Stimulated activated CD8-positive, alpha-beta memory T cell treated with anti-CD3 and anti-CD28 coated beads, Interleukin-4, amount 100 ng/mL, for 1 hour (primary cell): ENCODE measurements at places on chromosomes 2 and 18.

- DNase-seq, result no peak
Observed at GRCh38 chr18:10755855-10756254, 230.0 kb downstream of the NAPG start.

- DNase-seq, result no peak
Observed at GRCh38 chr18:48841381-48842258, 109.1 kb downstream of the SMAD7 start.

- no peak for DNase-seq
Observed at GRCh38 chr2:44531289-44531688, 169.5 kb downstream of the CAMKMT start.

DNA sequence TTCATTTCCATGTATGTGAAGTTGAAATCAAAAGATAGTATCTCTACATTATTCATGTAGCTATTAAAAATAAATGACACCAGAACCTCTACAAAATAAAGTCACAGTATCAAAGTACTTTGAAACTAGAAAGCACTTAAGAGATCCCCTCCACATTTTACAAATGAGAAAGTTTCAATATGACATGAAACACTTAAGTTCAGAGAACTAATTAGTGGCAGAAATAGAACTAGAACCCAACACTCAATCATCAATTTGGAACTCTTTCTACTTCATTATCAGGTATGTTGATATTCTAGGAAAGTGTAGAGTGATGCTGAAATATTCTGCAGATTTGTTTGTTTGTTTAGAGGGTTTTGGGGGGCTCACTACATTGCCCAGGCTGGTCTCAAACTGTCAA, 145.6 kb downstream of the MEMO1 start:
- no peak for DNase-seq

- DNase-seq, result no peak
Observed at GRCh38 chr2:66255867-66256266, 179.1 kb upstream of the MEIS1 start.

GRCh38 chr2:64166212-64166611, 22.0 kb upstream of the PELI1 start:
- DNase-seq, result no peak

DNA sequence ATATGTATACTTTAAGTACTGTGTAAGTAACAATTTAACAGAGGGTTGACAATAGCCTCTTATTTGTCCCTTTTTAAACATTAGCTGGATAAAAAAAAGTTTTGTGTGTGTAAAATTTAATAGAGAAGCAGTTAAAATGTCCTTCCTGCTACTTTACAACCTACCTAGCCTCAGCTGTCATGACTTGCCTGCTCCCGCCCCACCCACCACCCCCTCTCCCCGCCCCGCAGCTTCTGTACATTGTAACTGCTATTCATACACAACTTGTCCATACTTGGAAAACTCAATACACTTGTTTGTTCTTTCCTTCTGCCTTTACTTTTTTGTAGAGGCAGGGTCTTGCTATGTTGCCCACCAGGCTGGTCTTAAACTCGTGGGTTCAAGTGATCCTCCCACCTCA, 19.5 kb downstream of the RELCH start:
- no peak for DNase-seq

DNA sequence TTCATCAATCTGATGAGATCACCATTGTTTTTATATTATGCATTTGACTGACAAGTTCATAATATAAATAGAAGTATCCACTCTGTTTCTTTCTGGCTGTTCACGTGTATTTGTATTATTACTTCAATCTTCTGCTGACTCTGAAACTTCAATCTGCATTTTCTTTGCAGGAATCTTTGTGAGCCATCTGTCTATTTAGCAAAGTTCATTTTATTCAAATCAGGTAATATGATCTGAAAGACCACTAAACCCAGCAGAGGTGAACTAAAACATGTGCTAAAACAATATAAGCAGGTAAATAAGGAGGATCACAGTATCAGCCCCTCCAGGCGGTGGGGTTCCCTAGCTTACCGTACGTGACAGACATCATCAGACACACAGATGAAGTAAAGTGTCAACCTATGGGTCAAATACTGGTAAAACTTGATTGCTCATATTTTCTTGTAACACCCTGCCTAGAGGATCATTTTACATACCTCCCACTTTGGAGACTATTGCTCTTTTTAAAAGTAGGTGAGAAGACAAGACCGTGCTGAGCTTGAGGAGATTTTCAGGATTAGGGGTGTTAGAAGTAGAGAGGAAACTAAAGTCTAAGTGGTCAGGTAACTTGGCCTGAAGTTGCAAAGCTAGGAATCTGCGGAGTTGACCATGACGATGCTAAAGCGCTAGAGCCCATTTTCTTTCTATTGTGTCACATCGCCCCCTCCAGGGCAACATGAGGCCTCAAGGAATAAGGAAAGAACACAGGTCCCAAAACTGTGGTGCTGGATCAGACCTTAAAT, 9.0 kb downstream of the DTNB start:
- no peak for DNase-seq

GRCh38 chr2:113078350-113078839, 10.6 kb downstream of the IL1F10 start:
- DNase-seq, result no peak

DNA sequence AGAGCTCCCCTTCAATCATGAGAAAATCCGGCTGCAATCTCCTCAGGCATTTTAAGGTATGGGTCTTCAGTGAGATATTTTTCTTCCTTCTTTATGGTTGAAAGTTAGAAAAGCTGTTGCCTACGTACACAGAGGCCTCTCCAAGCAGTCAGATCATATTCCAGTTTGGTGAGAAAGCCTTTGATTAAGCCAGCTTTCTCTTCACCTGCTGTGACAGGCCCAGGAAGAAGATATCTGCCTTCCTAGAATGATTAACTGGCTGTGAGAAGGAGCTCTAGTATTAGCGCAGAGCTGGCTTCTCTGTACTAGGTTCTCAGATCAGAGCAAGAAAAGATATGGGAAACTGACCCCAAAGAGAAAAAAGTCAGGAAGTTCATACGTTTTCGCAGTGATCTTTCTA, 585.0 kb upstream of the CHAC2 start:
- no peak for DNase-seq

DNA sequence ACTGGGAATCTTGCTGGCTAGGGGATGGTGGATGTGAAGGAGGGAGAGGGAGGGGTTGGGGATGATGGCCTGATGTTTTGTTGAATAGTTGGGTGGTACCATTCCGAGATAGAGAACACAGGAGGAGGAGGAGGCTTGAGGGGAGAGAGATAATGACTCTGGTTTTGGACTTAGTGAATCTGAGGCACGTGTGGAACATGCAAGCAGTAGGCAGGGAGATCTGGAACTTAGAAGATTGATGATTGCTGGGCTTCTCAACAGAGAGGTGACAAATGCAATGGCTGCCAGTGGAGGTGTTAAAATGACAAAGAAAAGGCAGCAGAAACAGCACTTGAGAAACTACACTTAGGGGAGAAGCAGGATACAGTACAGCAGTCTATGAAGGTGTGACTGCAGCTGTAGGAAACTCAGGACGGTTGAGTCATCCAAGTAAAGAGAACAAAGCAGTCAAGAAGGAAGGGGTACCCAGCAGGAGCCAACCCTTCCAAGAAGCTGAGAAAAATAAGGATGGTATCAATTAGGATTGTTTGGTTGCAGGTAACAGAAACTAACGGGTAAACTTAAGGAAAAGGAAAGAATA, 221.4 kb upstream of the FBXO11 start:
- DNase-seq, result no peak

DNA sequence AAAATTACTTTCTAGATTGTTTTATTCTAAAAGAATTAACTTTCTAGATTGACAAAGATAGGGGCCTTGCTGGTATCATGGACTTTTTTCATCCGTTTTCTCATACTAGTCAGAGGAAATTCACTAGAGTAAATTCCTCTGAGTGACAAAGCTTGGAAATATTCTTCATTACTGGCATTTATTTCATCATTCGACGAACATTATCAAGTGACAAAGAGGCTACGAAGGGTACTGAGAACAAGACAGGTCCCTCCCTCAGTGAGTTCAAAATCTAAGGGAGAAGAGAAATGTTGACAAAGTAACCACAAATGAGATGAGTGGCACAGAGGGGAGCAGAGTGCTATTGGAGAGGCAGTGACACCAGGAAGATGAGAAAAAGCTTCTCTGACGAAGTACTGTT, 4.3 kb downstream of the EPG5 start:
- no peak for DNase-seq

DNA sequence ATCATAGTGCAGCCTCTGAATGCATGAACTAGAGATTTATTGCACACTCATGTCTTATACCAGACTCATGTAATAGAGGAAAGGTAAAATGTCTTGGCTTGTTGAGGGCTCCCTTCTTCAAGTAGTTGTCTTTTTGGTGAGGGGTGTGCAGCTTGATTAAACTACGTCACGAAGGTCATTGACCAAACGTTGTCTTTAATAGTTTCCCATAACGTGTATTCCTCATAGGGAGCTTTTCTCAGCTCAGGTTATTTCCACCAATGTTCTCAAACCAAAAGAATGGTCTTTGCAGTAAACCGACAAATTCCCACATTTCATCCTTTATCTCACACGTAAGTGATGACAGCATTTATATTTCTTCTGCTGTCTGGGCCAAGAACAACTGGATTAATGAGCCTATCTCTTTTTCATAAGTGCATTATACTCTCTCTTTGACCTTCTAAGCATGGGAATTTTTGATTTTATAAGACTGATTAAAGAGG, 547.7 kb upstream of the ZEB2 start:
- no peak for DNase-seq

DNA sequence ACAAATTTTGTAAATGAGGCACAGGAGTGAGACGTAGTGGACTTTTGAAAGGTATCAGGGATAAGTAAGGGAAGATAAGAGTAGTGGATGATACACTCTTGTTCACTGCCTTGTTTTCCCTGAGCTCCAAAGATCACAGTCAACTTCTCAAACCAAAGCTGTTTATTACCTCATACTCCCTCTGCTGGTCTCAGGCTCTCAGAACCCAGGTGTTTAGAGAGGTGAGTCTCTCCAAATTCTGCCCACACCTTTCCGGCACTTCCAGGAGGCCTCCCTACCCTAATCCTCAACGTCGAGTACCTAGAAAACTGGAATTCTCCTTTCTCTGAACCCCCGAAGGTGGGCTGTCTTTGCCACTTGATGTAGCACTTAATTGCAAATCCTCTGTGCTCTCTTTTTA, 621.1 kb downstream of the BCL11A start:
- DNase-seq, result no peak

DNA sequence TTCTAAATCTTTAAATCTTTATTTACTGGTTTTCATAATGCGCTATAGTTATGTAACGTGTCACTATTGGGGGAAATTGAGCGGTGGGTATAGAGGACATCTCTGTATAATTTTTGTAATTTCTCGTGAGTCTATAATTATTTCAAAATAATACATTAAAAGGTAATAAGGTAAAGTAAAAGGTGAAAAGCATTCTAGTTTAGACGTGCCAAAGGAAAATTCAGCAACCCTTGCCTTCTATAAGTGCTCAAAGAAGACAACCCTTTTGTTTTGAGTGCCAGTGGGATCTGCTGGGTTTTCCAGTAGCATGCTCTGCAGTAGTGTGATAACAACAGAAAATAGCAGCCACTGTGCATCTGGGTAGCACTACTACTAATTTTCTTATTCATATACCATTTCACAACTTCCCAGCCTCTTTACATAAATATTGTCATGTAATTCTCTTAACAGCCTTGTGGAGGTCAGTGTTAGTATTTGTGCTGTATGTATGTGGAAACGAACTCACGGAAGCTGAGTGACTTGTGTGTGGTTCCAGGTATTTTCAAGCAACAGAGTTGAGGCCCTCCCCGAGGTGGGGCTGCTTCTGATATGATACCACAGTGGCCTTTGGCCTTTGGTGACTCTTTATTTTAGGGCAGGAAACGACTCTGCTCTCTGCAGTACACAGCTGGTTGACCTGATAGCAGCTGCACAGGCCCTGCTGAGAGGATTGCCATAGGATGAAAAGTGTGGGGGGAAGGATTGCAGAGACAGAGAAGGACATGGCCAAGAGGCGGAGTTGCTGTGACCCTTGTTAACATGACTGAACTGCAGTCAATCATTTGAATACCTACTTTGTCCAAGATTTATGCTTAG, 104.5 kb downstream of the TDRD15 start:
- DNase-seq, result no peak

DNA sequence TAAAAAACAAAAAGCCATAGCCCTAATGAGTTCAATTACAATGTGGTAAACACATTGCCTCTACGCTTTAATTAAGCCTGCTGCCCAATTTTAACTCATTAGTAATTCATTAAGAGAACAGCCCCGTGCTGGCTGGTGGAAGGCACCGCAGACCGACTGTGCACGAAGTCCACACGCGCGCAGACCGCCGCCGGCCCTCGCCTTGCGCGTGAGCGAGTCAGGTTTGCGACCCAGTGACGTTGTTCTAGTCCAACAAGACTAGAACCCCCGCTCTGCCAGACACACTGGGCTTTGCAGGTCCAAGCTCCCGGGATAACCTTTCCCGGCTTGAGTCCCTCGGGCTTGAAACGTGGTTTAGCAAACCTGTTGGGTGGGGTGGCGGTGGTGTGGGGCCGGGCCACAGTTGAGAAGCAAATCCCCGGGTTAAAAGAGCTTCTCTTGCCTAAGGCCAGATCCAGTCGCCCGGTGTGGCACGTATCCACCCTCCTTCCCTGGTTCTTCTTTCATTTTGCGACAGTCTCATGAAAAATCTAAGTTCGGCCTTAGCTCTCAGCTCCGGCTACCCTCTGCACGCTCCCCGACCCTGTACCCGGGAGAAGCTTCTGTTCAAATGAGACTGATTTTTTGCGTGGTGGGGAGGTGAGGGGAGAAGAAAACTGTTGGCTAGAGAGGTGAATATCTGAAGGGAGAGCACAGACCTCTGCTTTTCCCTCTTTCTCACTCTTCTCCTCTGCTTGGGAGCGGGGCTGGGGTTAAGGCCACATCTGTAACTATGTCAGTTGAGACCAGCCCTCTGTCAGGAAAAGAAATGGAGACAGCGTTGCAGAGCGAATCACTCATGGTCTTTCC, 11.1 kb upstream of the SKOR2 start:
- DNase-seq, result no peak

DNA sequence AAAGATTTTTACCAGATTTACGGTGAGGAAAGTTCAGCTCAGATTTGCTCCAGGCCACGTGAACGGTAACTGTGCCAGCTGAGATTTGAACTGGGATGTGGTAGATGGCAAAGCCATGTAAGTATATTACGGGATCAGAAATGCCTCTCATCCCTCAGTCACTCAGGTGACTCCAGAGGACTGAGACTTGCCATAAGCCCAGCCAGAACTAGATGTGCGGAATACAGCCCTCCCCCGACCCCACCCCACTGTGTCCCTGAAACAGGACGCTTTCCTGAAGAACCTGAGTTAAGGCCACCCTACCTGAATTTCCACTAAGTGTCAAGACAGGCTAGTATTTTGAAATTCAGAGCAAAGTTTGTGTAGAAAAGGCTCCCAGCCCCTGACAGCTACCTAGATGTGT, 1.3 kb upstream of the FHL2 start:
- DNase-seq, result no peak
